Stimulated activated CD4-positive, alpha-beta T cell treated with anti-CD3 and anti-CD28 coated beads, Interleukin-15, amount 100 ng/mL, for 48 hours (primary cell): ENCODE measurements at places on chromosomes 7 and 10.

- no peak for DNase-seq
Measured at GRCh38 chr7:137454246-137454724, 110.8 kb upstream of the PTN start.

DNA sequence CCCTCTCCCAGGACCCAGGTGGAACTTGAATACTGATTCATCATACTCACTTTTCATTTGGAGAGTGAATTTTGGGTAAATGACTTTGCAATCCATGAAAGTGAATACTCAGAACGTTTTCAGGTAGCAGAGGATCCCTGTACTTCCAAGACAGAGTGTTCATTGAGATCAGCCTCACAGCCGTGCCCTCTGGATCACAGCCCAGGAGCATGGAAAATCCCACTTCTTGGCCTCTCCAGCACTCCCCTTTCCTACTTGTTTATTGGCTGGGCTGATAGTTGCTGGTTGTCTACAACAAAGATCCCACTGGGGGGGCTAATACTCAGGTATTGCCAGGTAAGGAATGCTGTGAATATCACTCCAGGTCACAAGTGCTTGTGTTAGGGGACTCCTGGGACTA, 5.9 kb downstream of the GCK start:
- DNase-seq: no peak

- DNase-seq: no peak
Measured at GRCh38 chr7:39265641-39266591, 288.2 kb downstream of the POU6F2 start.

- DNase-seq: no peak
Measured at GRCh38 chr10:132388891-132389432, 8.0 kb upstream of the PWWP2B start.
